GM04503 (cell line): ENCODE measurements at places on chromosomes 1 and 21.

DNA sequence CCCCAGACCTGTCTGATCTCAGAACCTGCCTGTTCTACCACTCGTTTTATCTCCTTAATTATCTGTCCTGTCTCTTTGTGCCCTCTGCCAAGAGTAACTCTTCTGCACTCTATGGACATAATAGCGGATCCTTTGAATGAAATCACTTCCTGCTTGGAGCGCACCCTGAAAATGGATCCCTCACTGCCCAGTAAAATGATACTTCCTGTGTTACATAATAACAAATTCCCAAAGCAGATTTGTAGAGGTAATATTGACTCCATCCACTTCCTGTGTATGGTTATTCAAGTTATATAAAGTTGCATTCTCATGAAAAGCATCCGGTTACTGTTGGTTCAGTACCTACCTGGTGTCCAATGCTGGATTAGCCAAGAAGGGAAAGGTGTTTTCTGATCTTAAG is 246.0 kb downstream of the TRABD2B start:
- no peak for DNase-seq

DNA sequence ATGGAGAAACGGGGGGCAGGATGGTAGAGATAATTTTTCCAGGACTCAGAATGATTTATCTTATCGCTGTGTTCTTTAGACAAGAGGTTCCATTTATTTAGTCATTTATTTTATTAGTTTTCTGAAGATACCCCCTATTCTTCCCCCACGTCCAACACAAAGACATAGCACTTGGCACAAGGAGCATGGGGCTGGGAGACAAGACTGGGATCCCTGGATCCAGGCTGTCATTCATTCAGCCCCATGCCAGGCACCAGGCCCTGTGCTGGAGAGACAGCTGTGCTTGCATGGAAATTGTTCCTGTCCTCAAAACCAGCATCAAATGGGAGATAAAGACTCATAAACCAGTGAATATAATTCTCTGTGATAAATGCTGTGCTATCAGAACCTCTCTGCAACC is 27.1 kb upstream of the PLXNA2 start:
- DNase-seq = no peak

- no peak for DNase-seq
These were observed 161.0 kb downstream of the KCNK2 start for GRCh38 chr1:215243345-215244054.

GRCh38 chr1:78603206-78603605 is 17.0 kb upstream of the IFI44L start:
- DNase-seq = no peak

GRCh38 chr1:3463013-3463385 is 8.5 kb downstream of the ARHGEF16 start:
- no peak for DNase-seq

DNA sequence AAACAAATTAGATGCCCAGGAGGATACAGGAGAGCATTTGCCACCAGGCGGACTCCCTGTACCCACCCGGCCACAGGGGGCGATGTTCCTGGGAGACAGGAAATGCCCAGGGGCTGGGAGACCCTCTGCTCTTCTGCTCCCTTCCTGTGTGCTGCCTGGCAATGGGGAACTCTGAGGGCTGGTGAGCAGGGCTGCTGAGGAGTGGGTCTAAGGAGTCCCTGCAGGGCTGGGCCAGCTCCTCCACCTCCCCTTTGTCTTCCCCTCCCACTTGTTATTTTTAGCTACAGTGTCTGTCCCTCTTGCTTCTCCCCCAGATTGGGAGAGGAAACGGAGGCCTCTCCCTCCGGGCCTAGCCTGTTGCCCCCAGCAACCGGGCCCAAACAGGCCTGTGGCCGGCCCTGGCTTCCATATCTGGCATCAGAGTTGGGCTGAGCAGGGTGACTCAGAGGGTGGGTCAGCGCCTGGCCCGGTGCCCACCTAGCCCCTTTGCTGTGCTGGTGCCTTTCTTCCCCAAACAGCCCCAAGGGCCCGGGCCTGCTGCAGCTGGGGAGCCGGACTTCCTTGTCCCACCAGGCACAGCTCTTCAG is 11.6 kb downstream of the LMNA start:
- DNase-seq = peak; percentile 91

- DNase-seq = no peak
These were observed 38.2 kb downstream of the H3-3A start for GRCh38 chr1:226100436-226101391.

GRCh38 chr1:28370239-28371009 is 884 bp downstream of the PHACTR4 start:
- no peak for DNase-seq

GRCh38 chr1:169348383-169349036 is 19.1 kb downstream of the NME7 start:
- no peak for DNase-seq

DNA sequence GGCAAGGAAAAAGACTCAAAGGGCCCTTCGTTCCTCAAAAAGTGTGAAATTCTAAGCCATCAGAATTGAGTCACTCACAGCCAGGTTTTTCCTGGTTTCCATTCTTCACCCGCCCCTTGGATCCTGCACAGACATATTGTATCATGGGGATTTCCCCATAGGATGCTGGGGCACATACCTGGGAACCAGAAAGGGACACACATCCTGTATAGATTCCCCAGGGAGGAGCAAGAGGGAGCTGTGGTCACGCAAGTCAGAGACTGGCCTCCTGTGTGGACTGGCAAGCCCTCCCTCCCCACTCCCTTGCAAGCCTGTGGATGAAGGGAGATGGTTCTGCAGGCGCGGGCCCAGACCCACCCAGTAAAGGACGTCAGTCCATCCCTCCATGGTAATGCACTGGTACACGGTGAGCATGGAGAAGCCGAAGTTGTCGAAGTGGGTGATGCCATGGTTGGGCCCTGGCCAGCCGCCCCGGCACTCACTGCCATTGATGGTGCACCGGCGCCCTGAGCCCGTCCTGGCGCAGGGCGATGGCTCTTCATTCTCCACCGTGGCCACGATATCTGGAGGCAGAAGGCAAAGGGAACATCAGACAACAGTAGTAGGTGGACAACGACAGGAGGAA is 23.2 kb downstream of the CACNA1S start:
- no peak for DNase-seq

GRCh38 chr1:229017091-229017490 is 253.8 kb upstream of the RAB4A start:
- DNase-seq = no peak

- no peak for DNase-seq
These were observed 1671.1 kb downstream of the MRPL39 start for GRCh38 chr21:23936224-23936623.

DNA sequence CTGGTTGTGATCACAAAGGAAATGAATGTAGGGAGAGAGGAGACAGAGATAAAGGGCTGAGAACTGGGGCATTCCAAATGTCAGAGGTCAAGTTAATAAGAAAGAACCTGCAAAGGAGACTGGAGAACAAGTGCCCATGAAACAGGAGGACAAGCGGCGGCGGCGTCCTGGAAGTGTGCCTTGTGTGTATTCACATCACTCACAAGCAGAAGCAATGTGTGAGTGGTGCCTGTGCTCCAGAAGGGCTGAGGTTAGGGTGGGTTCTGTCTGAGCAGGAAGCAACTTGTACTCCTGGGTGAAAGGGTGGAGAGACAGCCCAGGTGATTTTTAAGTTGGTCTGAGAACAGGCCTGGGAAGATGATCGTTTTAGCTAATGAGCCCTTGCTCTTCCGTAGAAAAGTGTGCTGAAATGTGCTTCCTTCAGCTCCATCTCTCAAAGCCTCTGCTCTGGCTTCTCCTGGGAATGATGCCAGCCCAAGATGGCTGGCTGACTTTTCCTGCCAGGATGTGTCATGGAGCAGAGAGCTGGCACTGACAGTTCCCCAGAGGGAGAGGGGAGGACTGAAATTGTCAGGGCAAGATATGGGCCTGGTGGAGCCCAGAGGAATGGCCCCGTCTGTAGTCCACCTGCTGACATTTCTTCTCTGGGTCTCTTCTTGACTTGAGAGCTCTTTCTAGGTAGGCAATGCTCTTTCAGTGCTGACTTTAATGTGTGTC is 25.1 kb upstream of the PLEKHA6 start:
- peak; percentile 50 for DNase-seq

DNA sequence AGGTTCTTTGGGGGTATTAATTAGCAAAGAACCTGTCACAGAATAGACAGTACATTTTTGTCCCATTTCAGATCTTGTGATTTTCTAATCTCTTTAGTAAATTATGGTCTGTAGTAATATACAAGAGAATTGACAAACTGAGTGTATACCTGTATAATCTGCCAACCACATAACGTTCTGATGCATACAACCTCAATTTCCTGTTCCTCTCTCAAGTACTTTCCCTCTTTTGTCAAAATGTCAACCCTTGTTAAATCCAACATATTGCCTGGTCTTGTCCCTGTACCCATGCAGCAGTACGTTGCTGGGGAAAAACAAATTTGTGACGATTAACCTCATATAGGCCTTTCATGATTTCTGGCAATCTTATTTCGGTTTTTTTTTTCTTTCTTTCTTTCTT is 1.1 kb downstream of the ARV1 start:
- DNase-seq = no peak

DNA sequence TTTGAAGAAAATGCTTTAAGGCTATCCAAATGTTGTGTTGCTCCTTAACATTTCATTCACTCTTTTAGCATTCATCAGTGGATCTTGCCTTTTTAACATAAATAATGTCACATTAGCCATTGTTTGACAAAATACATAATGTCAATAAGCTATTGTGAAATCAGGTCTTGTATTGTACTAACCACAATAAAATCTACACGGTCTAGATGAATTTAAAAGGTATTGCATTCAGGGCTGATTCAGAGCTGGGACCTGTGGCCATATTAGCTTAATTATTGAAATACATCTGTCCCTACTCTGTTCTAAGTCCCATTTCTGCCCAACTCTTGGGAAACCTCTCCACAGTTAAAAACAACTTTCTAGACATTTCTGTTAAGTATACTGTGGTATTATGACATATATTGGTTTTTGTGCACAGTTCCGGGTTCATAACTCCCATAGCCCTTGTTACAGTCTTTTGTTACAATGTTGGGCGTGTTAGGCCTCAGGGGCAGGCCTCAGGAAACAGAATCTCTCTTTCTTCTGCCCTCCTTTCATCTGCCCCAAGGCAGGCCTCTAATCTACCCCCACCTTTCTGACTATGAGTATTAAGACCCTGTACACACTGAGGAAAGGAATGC is 44.7 kb upstream of the CITED4 start:
- DNase-seq = no peak

- DNase-seq = no peak
These were observed 8.9 kb downstream of the PAX7 start for GRCh38 chr1:18639368-18640055.

- no peak for DNase-seq
These were observed 30.3 kb upstream of the FMOD start for GRCh38 chr1:203381151-203381751.

- DNase-seq = no peak
These were observed 254.9 kb downstream of the RHOU start for GRCh38 chr1:228989992-228990827.

DNA sequence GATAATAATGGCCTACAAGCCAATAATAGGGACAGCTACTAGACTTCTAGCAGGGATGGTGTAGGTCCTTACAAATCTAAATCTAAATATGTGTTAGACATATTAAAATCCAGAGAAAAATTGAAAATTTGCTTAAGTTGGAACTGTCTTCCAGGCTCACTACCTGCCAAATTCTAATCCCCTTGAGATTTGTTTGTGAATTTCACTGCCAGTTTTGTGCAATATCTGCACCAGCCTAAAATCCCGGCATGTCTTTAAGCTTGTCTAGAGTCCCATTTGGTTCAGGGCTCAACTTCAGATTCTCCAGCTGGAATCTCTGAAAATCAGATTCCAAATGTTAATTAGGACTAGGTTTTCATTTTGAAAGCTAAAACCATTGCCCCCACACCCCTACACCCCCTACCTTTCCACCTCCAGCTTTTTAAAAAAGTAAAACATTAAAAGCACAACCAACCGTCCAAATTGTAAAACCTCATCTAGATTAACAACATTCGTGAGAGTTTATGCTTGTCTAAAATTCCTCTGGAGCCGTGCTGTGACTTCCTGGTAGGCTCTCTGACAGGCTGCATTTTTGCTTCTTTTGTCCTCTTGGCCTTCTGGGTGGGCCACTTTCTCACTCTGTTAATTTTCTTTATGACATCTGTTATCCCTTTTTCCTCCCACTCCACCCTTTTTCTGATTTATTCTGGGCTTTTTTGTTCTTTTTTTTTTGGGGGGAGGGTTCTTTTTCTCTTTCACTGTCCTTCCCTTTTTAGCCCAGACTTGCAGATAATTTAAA is 348.7 kb downstream of the PAPPA2 start:
- no peak for DNase-seq
